ENCODE measurements at places on chromosomes 4 and X.

GRCh38 chrX:64885850-64886249, 90.4 kb downstream of the ZC4H2 start:
- DNase-seq, result no peak

DNA sequence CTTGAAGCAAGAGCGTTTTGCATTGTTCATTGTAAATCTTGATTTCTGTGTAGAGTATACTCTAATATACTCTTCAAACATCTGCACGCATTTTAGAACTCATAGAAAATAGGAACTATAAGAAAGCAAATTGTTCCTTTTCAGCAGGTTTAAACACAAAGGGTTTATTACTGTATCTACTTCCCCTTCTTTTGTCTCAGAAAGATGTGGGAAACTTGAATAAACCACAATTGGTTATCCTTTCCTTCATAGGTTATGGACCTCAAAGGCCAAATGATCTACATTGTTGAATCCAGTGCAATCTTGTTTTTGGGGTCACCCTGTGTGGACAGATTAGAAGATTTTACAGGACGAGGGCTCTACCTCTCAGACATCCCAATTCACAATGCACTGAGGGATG, 46.0 kb upstream of the GUCY1B1 start:
- DNase-seq, result no peak

DNA sequence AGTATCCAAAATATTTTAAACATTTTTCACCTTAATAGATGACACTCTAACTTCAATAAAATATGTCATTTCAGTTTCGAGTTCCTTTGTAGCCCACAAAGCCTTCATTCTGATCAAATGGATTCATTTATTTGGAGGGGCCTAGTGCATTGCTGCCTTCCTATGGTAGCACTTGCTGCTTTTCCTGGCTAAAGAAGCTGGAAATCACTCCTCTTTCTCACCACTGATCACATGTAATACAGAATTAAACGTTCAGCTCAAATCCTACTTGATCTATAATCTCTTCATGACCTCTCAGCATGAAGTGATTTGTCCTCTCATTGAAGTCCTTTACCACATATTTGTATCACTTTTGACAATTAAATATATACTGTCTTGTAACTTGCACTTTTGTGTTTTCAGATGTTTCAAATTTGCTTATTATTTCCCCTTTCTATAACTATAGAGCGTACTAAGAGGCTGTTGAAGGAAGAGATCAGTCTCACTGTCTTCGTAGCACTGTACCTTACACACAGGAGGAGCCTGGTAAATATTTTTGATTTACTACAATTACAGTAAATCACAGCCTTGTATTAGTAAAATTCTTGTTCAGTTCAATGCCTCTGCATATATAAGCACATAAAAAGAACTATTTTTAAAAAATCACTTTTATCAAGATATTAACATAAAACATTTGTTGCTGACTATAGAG, 555 bp downstream of the CFI start:
- no peak for DNase-seq

DNA sequence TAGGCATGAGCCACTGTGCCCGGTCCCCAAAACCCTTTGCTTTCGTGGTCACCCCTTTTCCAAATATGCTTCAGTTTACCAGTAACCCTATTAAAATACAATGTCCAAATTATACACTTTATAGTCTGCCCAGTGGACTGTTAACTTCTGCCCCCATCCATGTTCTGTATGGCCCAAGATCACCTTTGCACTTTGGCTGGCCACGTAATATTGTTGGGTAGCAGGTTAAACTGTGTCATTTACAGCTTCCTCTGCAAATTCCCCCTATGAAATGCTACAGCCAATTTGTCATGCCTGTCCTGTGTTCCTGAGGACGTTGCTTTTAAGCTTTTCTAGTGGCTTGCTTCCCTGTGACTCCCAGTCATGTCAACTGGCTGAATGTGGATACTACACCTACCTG, 101.1 kb upstream of the IL13RA1 start:
- DNase-seq, result no peak

DNA sequence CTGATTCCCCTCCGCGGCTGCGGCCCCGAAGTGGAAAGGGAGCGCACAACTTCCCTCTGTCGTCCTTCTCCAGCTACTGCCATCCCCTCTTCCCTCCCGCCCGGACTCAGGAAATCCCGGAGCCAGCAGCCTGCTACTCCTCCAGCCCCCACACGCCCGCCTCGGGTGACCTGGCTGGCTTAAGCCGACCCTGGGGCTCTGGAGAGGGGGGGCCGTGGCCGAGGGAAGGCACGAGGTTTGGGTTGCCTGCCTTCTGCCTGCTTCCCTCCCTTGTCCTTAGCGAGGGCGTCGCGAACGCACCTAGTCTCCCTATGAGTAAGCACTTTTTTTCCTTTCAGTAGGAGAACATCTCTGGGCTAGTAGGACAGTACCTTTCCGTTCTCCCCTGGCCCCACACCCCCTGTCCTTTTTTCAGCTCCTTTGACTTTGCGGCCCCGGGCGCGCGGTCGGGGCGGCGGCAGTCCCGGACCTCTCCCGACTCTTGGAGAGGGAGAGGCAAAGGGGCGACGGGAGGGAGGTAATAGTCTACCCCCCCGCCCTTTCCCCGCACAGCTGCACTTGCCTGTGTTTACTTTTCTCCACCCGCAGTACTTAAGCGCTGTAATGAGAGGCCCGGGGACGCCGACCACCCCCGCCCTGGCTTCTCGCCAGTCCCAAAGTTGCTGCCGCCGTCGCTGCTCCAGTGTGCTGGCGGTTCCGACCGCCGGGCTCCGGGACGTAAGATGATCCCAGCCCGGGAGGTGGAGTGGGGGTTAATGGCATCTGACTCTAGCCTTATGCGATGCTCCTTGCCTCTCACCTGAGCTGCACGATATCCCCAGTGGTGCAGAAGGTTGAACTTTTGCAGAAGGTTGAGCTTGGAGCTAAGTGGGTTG, 868 bp downstream of the PLS3 start:
- no peak for DNase-seq

GRCh38 chrX:46957297-46957696, 45.1 kb downstream of the JADE3 start:
- no peak for DNase-seq

DNA sequence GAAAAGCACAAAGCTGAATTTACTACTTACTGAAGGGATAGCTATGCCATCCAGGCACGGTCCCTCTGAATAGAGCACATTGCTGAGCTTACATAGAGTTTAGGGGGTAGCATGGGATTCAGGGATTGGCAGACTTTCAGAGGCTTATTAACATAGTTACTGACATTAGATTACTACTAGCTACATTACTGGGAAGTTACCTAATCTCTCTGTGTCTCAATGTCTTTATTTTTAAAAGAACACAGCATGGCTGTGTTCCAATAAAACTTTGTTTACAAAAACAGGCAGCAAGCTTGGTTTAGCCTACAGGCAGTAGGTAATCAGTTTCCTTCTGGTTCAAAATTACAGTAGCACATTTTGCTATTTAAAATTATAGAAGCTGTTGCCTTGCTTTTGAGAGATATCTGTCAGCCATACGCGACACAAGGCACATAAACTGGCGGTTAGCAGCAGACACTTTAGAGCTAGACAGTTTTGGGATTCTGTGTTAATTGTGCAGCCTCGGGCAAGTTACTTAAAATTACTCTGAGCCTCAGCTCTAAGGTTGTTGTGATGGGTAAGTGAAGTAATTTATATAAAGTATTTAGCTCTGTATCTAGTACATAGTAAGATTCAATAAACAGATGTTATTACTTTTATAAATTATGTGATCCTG, 6.9 kb downstream of the KLHL8 start:
- no peak for DNase-seq

DNA sequence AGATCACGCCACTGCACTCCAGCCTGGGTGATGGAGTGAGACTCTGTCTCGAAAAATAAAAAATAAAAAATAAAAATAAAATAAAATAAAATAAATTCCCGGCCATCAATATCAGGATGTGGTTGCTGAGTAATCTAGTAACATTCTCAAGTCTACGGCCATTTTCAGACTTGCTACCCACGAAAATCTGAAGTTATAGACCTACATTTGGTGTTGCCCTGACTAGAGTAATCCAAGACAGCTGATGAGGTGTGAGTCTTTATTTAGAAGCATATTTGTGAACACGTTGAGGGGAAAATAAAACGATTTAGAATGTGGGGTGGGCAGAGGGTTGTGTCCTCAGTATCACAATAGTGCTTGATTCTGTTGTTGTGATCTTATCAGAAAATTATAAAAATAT, 130.2 kb upstream of the MID1 start:
- DNase-seq, result no peak

DNA sequence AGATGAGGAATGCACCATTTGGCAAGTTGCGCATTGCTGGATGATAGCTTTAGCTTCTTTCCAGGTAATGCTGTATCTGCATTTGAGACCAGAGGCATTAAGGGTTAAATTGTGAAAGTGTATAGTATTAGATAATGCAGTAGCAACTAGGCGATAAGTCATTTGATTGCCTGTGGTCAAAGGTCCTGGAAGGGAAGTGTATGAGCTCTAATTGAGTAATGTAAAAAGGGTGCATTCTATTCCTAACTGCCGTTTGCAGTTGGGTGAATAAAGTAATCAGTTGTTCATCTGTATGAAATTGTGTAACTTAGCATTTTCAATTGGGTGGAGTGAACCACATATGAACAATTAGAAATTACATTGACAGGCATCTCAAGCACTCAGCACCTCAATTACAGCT, 54.5 kb upstream of the WDR1 start:
- no peak for DNase-seq

GRCh38 chr4:152938237-152938947, 2.3 kb downstream of the FHDC1 start:
- no peak for DNase-seq

- no peak for DNase-seq
These were observed 139.3 kb downstream of the PDE5A start for GRCh38 chr4:119489305-119489704.
